ENCODE measurements at places on chromosomes 3 and 15.

DNA sequence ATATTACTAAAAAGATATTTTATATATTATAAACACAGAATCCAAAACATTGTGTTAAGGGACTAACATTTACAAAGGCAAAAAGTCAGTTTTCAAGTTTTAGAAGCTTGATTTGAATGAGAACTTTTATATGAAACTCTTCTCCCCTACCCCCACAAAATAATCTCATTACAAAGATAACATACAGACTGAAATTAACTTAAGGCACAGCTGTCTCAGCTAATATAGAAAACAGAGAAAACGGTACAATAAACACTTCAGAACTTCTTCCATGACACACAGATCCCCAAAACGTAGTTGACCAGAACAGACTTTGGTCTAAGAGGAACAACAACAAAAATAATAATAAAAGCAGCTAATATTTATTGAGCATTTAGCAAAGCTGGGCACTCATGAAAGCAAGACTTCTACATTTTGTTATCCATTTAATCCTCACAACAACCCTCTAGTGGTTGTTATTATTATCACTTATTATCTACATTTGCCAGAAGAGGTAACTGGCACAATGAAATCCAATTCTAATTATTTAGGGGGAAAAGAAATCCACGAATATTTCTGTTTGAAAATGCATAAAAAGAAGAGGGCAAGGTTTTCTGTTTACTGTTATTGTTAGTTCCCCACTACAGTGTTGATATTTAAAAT lies 68.1 kb downstream of the PFN2 start:
- DNase-seq: no peak

DNA sequence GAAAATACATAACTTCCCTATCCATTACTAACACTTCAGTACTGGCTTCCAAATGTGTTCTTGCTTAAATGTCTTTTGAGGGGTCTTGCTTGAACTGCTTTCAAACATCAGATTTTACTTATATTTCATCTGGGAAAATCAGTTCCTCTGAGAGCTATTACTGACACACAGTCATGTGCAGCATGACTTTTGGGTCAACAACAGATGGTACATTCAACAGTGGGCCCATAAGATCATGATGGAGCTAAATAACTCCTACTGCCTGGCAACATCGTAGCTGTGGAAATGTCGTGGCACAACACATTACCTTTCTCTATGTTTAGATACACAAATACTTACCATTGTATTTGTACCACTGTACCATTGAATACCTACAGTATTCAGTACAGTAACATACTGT lies 43.8 kb downstream of the WWTR1 start:
- no peak for DNase-seq

GRCh38 chr3:11099306-11099705 lies 55.0 kb upstream of the HRH1 start:
- DNase-seq: no peak

DNA sequence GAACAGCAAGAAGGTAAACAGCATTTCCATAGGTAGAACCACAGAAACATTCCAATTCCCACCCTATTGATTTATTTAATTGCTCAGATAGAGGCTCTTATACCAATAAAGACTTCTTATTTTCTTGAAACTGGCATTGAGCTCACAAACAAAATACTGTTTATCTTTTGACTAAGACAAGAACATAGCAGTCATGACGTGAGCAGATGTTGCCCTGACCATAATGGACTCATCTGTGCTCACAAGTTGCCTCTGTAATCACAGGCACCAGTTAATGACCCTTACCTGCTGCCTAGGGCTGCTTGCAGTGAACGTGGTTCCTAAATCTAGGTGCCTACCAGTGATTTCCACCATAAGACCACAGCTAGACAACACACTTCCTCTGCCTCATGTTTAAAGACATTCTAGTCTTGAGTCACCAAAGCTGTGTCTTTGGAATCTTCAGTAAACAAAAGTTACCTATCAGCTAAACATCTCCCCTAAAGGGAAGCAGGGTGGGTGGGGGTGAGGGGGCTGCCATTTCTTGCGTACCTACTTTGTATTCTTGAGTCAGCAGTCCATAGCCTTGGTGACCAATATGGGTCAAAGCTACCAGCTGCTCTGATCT lies 2.1 kb downstream of the FYCO1 start:
- DNase-seq: no peak

DNA sequence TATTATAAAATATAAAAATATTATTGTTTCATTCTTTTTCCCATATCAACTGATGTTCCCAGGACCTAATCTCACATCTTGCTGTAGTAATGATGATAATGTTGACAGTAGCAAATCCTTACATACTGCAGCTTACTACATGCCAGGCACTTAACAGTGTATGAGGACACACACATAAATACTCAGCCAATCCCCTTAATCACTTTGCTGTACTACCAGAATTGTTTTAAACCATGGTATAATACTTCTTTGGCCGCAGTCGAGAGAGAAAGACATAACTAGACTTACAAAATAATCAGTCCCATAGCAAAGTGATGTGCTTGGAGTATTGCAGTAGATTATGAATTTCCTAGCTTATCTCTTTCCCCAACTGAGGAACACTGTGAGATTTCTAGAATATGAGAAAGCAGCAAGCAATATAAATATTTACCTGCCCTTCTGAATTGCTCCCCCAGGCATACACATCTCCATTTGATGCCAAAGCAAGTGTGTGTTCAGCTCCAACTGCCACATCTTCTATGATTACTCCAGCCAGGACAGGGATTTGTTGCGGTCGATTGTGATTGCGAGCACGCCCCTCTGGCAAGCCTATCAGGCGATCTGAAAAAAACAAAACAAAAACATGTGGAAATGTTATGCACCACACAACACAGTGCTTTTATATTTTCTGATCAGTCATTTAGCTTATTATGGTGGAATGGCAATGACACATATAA lies 33.0 kb downstream of the FBXL22 start:
- no peak for DNase-seq

DNA sequence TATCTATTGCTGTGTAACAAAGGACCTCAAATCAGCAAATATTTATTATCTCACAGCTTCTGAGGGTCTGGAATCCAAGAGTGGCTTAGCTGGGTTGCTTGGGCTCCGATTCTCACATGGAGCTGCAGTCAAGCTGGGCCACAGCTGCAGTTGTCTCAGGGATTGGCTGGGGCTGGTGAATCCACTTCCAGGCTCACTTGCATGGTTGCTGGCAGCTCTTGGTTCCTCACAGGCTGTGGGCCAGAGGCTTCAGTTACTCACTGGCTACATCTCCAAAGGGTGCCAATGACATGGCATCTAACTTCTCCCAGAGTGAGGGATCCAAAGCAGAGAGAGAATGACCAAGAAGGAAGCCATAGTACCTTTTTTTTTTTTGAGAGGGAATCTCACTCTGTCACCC lies 13.9 kb upstream of the SYNM start:
- no peak for DNase-seq

- no peak for DNase-seq
Observed at GRCh38 chr3:29760226-29760685, 479.4 kb downstream of the RBMS3 start.

DNA sequence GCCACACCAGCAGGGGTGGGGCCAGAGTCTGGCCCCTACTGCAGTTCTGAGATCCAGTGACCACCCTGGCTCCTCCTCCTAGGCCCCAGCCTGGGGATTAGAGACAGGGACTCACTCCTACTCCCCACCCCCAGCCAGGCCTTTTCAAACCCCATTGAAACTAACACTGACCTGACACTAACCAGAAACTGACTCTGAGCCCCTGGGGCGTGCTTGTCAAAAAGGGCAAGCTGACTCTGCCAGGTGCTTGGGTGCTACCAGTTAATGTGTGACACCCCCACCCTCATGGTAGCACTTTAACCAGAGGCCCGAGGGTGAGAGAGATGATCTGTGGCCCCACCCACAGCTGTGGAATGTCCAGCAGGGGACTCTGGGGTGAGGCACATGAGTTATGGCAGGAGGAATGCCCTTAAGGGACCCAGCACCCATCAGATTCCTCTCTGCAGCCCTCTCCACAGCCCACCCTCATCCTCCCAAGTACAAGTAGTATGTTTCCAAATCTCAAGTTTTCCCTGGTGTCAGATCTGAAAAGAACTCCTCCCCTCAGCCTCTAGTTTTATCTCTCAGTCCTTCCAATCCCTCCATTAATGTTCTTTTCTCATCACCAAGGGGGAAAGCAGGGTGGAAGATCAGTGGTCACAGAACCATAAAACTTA lies 1.4 kb downstream of the PTH1R start:
- no peak for DNase-seq

- no peak for DNase-seq
Observed at GRCh38 chr3:194492001-194492400, 5.2 kb upstream of the ATP13A3 start.

DNA sequence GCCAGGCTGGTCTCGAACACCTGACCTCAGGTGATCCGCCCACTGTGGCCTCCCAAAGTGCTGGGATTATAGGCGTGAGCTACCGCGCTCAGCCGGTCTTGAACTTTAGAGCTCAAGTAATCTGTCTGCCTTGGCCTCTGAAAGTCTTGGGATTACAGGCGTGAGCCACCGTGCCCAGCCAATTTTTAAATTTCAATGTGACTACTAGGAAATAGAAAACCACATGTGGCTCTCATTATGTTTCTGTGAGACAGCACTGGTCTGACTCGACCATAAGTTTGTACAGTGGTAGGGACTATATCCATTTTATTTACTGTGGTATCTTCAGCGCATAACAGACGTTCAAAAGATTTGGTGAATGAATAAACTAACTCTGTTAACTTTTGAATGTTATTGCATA lies 9.1 kb downstream of the ZFAND6 start:
- DNase-seq: no peak

DNA sequence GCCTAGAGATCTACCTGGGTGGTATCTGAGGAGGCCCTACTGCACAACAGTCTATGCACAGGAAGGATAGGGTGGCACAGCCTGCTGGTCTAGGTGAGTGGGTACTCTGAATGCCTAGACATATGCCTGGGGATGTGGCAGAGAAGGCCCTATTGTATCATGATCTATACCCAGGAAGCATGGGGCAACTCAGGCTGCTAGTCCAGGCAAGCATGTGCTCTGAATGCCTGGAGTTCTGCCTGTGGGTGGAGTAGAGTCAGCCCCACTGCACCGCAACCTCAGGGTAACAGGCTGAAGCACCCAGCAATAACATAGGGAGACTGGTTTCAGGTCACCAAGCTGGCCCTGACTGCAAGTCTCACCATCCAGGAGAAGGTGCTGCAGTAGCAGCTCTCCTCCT lies 224.7 kb downstream of the MFSD1 start:
- DNase-seq: no peak

GRCh38 chr3:113741620-113742019 lies 4.4 kb downstream of the NAA50 start:
- DNase-seq: no peak

DNA sequence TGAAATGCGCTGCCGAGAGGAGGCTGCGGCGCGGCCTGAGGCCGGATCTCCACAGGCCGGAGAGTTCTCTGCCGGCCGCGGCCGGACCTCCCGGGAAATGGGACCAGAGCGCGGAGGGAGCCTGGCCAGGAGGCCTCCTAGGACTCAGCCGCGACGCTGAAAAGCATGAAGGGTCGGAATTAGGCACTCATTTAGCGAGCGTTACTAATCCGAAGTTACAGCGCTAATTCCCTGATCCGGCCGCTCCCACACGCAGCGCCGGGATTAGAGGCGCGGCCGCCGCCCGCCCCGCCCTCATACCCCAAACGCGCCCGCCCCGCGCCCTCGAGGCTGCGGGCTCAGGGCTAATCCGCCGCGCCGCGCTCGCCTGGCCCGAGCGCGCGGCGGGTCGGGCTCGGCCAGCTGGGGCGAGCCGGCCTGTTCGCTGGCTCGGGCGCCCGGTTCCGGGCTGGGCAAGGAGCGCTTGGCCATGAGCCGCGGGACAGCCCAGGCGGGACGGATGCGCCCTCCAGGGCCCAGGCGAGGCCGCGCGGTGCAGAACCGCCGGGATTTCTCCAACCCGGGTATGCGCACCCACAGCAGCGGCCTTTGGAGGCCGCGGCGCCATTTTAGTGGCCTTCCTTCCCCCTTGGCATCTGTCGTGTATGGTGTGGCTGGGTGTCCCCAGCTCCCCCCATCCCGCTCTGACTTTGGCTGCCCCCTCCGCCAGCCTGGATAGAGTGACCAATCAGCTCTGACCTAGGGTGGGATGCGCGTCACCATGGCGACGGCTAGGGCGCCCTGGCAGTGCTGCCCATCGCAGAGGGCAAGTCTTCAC lies 36.8 kb upstream of the POLG start:
- DNase-seq: no peak

- DNase-seq: no peak
Observed at GRCh38 chr3:45773714-45774449, 22.5 kb downstream of the SLC6A20 start.

DNA sequence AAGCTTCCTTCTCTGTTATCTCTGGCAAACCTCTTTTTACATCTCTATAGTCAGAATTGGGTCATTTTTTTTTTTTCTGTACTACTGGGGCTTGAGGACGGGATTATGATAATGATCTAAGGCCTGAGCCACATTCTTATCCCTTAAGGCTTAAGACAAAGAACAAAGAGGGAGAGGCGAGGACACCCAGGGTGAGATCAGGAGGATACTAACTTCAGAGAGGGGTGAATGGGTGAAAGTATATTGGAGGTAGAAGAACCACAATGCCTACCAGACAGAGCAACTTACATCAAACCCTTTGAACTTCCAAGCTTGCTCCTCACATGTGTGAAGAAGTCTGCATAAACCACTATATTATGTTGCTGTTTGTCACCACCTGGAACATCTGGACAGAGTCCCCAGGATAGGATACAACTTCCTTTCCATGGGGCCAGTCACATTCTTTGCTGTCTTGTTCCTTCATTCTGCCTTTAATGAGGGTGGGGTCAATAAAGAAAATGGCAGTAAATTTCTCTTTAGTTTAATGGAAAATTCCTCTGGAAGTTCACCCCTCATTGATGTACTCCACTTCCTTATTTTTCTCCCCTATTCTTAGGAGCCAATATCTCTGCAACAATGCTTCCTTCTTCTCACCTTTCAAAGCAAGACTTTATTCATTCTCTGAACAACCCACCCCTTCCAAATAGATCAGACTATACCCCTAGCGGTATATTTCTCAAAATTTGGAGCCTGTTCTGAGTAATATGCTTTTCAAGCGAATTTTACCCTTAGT lies 9.1 kb upstream of the PDCD6IP start:
- no peak for DNase-seq

- no peak for DNase-seq
Observed at GRCh38 chr3:170007031-170007663, 30.6 kb upstream of the GPR160 start.
